GM23248 (cell line): ENCODE measurements at places on chromosomes 3 and 15. TPM values are rescaled to one million over a fixed set of nuclear protein-coding genes. Genes with fewer than 3 reads are reported as not detected.

DNA sequence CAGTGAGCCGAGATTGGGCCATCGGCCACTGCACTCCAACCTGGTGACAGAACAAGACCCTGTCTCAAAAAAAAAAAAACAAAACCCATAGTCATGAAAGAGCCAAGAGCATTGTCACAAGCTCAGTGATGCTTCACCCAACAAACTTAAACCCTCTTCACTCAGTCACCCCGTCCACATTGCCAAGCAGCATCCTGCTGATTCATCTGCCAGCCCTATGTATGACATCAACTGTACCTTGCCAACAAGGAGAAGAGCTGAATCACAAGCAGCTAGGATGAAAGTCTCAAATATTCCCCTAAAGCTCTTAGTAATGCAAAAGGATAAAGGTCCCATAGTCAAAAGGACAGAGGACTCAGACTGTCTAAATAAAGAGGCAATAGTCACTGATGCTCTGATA lies 90.0 kb downstream of the ANO10 start:
- no peak overlapping the region for H3K4me3 ChIP-seq
- peaks cover 12% of the 10 kb centered on the region for H3K4me1 ChIP-seq
- H3K36me3 ChIP-seq, result no peaks in the 10 kb centered on the region; the same call in 1 of the 2 replicates
- no peaks in the 10 kb centered on the region for H3K27me3 ChIP-seq
- H3K27ac ChIP-seq, result peak overlapping the region; percentile 68
- DNase-seq, result peak; percentile 94

SSUH2 gene
- total RNA-seq, result 0.13 and 0.76 TPM in 2 replicates

- H3K4me3 ChIP-seq, result no peak overlapping the region
- no peak for DNase-seq
- no peak overlapping the region for H3K27ac ChIP-seq
- peaks cover 19% of the 10 kb centered on the region for H3K4me1 ChIP-seq
These were observed 35.8 kb downstream of the MYH15 start for GRCh38 chr3:108474581-108474980.

TICRR gene
- total RNA-seq, result 2.3 and 2.4 TPM in 2 replicates

DNA sequence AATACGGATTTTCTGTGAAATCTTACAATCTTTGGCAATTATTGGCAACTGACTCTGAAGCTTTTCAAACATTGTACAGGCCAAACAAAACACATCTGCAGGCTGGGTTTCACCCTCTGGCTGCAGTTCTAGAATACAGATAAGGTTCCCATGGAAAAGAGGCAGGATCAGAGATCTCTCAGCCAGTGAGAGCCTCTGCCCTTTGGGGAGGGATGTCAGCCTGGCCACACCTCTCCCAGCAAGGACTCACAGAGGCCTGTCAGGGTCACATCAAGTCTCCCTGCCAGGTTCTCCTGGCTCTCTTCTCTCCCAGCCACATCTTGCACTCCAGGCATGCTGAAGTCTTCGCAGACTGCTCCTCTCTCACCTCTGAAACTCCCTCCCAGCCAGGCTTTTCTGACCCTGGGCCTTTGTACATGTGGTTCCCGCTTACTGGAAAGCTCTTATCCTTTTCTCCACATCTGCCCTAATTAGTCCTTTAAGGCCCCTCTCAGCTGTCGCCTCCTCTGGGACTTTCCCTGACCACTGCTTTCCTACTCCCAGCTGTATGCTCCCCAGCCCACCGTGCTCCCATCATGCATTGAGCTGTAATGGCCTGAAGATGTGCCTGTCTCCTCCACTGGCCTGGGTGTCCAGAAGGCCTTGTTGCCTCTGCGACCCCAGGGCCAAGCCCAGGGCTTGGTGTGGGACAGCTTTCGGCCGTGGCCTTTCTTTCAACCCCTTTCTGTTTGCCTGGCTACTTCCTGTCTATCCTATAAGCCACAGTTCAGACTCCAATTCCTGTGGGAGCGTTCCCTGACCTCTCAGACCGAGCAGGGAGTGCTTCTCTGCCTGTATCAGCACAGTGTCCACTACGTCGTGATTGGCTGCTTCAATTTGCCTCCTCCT lies 4.3 kb downstream of the RBP1 start:
- H3K27ac ChIP-seq, result no peak overlapping the region
- H3K36me3 ChIP-seq, result no peaks in the 10 kb centered on the region
- peaks cover 10% of the 10 kb centered on the region; the same call in 1 of the 2 replicates for H3K27me3 ChIP-seq
- DNase-seq, result no peak

DNA sequence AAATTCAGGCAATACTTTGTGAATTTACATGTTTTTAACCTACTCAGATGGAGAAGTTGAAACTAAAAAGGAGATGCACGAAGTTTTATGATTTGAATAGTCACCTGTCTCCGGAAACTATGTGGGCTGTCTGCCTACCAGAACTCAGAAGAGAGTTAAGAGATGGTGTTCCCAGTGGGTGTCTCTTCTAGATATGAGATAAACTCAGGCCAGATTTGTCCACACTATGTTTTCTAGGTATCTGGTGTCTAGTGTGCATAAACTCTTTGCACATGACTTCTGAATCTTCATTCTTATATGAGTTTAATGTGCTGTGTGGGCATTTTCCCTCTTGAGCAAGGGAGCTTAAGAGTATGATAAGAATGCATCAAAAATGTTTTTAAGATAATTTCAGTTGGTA lies 222.8 kb downstream of the FOXP1 start:
- no peak for DNase-seq
- H3K4me3 ChIP-seq, result no peak overlapping the region
- no peak overlapping the region for H3K27ac ChIP-seq
- no peaks in the 10 kb centered on the region for H3K4me1 ChIP-seq

DNA sequence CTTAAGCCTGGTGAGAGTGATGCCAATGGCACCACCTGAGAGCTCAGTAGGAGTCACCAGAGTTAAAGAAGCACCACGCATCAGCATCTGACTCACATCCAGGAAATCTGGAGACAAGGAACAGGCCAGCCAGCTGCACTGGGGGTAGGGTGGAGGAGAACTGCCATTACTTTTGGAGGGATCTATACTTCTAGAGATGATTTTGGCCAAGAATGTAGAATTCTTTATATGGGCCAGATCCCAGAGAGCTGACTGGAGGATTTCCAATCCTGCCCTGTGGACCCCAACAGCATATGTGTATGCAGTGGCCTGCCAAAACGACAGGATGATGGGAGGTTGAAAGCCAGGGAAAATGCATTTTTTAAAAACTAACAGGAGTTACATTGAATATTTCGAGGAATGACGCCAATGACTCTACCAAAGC lies 29.8 kb downstream of the CCR3 start:
- no peak overlapping the region for H3K4me3 ChIP-seq
- peaks cover 32% of the 10 kb centered on the region; the same call in 1 of the 2 replicates for H3K27me3 ChIP-seq
- H3K27ac ChIP-seq, result no peak overlapping the region
- no peak for DNase-seq

- H3K4me1 ChIP-seq, result no peaks in the 10 kb centered on the region
- no peaks in the 10 kb centered on the region for H3K36me3 ChIP-seq
- DNase-seq, result no peak
- H3K4me3 ChIP-seq, result no peak overlapping the region
- no peak overlapping the region for H3K27ac ChIP-seq
- peaks cover 7% of the 10 kb centered on the region; the same call in 1 of the 2 replicates for H3K27me3 ChIP-seq
These were observed 82.4 kb upstream of the VGLL4 start for GRCh38 chr3:11726146-11726545.

DNA sequence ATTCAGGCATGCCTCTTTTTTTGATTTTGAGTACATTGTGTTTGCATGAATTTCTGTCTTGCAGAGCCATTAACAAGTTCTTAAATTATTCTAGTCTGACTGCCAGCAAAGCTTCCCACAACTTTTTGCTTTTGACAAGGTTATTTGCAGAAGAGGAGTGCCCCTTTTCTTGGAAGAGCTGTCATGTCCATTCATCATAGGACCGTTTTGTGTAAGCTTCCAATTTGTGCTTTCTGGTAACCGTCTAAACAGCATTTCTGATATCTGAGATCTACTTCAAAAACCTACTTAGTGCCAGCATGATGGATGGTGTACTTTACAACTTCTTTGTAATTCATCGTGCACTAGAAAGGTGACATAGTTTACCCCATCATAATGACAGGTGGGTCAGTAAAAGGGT lies 379.7 kb downstream of the NAALADL2 start:
- no peak overlapping the region for H3K4me3 ChIP-seq
- no peaks in the 10 kb centered on the region for H3K27me3 ChIP-seq
- H3K27ac ChIP-seq, result no peak overlapping the region
- no peaks in the 10 kb centered on the region for H3K36me3 ChIP-seq
- no peaks in the 10 kb centered on the region for H3K4me1 ChIP-seq

GRCh38 chr3:66010739-66011655 lies 27.7 kb downstream of the MAGI1 start:
- no peaks in the 10 kb centered on the region for H3K4me1 ChIP-seq
- DNase-seq, result no peak

TLR9 gene
- not detected in 2 replicates for total RNA-seq

PFN2 gene
- total RNA-seq, result 174 and 224 TPM in 2 replicates

DNA sequence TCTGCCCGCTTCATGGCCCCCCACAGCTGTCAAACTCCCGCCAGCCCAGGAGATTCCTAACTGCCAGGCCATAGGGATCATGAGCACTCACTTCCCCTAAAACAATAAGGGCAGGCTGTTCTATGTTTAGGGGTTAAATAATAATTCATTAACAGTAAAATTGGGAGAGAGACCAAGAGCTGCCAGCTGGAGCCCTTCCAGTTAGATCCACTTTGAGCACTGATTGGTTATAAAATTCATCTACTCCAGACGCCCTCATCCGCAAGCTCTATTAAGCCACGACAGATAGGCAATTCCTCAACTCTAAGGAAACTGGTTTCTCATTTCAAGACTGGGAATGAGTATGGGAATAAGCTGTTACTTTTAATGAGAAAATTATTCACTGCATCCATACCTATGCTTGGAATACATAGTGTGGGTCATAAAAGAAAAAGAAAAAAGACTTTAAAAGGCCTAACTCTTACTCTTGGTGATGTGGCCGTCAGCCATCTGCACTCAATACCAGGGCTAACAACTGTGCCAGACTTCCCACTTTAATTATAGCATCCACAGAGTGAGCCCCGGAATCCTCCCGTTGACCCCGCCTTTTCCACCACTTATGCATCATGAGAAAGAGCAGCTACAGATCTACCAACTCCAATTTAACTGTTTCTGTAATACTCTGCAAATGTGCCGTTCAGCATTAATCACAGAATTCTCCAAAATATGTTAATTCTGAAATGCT lies 44.5 kb downstream of the IL17RD start:
- H3K4me3 ChIP-seq, result no peak overlapping the region
- H3K27me3 ChIP-seq, result no peaks in the 10 kb centered on the region
- no peak overlapping the region for H3K27ac ChIP-seq
- H3K4me1 ChIP-seq, result no peaks in the 10 kb centered on the region

DNA sequence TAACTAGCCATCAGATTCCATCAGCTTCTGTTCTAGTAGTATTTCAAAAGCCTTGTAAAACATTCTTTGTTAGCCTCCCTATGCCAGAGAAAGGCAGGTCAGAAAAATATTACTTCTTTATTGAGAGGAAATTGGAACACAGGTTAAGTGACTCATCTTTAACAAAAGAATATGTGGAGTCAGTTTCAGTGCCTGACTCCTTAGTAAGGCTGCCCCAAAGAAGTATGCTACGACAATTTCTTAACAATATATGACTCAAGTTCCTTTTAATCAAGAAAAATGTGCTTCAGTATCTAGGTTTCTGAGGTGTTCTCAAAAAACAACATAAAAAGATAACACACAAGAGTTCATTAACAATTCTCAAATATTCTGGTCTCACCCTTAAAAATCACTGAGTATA lies 139.2 kb downstream of the VPS13C start:
- H3K4me3 ChIP-seq, result no peak overlapping the region
- H3K27me3 ChIP-seq, result no peaks in the 10 kb centered on the region
- peaks cover 40% of the 10 kb centered on the region for H3K36me3 ChIP-seq
- H3K27ac ChIP-seq, result no peak overlapping the region
- peak; percentile 8 for DNase-seq

MYL3 gene
- not detected in 2 replicates for total RNA-seq

GRCh38 chr15:52702390-52702789 lies 23.2 kb upstream of the ATOSA start:
- DNase-seq, result no peak
- H3K4me1 ChIP-seq, result no peaks in the 10 kb centered on the region
- H3K4me3 ChIP-seq, result no peak overlapping the region
- H3K27me3 ChIP-seq, result peaks cover 16% of the 10 kb centered on the region; the same call in 1 of the 2 replicates
- no peak overlapping the region for H3K27ac ChIP-seq
- no peaks in the 10 kb centered on the region for H3K36me3 ChIP-seq

DNA sequence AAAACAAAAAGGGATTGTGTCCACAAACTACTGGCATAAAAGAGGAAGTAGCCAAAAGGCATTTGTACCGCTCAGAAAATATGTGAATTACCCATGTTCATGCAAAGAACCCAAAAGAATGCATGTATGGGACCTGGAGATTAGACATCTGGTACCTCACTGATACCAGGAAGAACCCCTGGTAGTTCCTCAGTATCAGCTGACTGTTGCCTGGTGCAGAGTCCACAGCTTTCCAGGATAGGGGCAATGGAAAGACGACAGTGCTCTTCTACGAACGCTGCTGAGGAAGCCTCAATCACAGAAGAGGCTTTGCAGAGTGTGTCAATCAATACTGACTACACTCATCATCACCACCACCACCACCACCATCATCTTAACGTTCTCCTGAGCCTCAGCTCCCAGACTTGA lies 63.3 kb downstream of the ATP8B4 start:
- peaks cover 60% of the 10 kb centered on the region for H3K4me1 ChIP-seq
- H3K27me3 ChIP-seq, result no peaks in the 10 kb centered on the region
- peak overlapping the region; percentile 91 for H3K27ac ChIP-seq

- H3K27ac ChIP-seq, result peak overlapping the region; percentile 69
- peak; percentile 86 for DNase-seq
- no peaks in the 10 kb centered on the region for H3K27me3 ChIP-seq
- no peak overlapping the region for H3K4me3 ChIP-seq
- H3K36me3 ChIP-seq, result no peaks in the 10 kb centered on the region
- H3K4me1 ChIP-seq, result peaks cover 42% of the 10 kb centered on the region
These were observed 366.8 kb downstream of the ZIC1 start for GRCh38 chr3:147775816-147776530.

DNA sequence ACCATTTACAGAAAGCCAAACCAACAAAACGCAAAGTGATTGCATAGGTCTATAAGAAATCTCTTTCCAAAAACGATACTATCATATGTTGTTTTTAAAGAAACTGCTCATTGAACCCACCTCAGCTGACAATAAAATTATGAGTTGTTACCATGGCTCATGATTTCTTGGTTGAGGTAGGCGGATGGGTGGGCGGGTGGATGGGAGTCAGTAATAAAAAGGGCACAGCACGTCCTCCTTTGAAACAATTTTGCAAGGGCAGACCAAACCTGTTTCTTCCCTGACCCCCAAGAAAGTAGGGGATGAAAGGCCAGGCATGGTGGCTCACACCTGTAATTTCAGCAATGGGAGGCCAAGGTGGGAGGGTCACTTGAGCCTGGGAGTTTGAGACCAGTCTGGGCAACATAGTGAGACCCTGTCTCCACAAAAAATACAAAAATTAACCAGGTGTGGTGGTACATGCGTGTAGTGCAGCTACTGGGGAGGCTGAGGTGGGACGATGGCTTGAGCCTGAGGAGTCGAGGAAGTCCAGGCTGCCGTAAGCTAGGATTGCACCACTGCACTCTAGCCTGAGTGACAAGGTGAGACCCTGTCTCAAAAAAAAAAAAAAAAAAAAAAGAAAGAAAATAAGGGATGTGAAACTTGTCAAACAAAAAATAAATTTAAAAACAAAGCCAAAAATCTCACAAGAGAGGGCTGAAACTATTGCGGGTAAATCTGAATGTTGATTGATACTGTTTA lies 2.1 kb downstream of the ABHD10 start:
- H3K4me1 ChIP-seq, result peaks cover 25% of the 10 kb centered on the region; the same call in 1 of the 2 replicates
- H3K36me3 ChIP-seq, result peaks cover 4% of the 10 kb centered on the region
- H3K4me3 ChIP-seq, result peak overlapping the region; percentile 85
- H3K27ac ChIP-seq, result no peak overlapping the region
